Fibroblast of lung (primary cell): ENCODE measurements at places on chromosomes 2 and 18. TPM values are rescaled to one million over a fixed set of nuclear protein-coding genes. Genes with fewer than 3 reads are reported as not detected.

- H3K4me3 ChIP-seq: no peak overlapping the region
- no peak overlapping the region for H3K27ac ChIP-seq
- H3K27me3 ChIP-seq: no peaks in the 10 kb centered on the region
- peaks cover 2% of the 10 kb centered on the region for H3K4me1 ChIP-seq
- DNase-seq: no peak
- H3K36me3 ChIP-seq: no peaks in the 10 kb centered on the region
Observed at GRCh38 chr2:157866666-157867642, 9.2 kb downstream of the ACVR1 start.

DNA sequence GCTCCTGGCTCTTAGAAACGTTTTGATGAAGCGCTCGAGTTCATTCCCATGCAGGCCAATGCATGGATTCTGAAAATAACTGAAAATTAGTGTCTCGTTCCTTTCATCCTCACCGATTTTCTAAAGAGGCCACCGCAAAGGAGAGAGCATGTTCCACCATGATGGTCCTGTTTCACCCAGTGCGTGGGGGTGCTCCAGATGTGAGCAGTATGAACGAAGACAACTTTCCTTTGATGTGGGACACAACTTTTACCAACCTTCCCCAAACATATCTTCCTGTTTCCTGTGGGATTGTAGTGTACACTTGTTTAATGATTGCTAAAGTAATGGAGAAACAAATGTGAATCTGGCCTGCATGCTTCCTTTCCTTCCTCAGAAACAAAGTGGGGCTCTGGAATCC is 114.5 kb downstream of the PRPF40A start:
- DNase-seq: no peak
- H3K4me3 ChIP-seq: no peak overlapping the region
- peaks cover 4% of the 10 kb centered on the region for H3K4me1 ChIP-seq
- no peaks in the 10 kb centered on the region for H3K27me3 ChIP-seq
- H3K36me3 ChIP-seq: no peaks in the 10 kb centered on the region
- no peak overlapping the region for H3K27ac ChIP-seq

DNA sequence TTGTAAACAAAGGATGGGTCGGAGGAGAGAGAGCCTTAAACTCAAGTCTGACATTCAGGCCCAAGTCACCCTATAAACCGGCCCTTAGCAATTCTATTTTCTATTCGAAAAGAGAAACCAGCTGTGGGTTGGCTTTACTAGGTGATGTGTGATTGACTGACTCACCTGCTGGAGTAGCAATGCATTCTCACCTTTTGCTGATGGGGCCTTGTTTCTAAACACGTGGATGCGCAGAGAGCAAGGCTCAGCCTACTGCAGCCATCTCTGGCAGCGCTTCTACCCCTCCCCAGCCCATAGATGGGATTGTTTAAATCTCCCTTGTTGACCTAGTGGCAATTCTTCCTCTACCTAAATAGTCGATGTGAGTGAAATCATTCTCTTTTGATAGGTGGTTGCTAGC is 138.5 kb downstream of the MEIS1 start:
- H3K4me1 ChIP-seq: peaks cover 30% of the 10 kb centered on the region
- H3K27ac ChIP-seq: peak overlapping the region; percentile 83

DNA sequence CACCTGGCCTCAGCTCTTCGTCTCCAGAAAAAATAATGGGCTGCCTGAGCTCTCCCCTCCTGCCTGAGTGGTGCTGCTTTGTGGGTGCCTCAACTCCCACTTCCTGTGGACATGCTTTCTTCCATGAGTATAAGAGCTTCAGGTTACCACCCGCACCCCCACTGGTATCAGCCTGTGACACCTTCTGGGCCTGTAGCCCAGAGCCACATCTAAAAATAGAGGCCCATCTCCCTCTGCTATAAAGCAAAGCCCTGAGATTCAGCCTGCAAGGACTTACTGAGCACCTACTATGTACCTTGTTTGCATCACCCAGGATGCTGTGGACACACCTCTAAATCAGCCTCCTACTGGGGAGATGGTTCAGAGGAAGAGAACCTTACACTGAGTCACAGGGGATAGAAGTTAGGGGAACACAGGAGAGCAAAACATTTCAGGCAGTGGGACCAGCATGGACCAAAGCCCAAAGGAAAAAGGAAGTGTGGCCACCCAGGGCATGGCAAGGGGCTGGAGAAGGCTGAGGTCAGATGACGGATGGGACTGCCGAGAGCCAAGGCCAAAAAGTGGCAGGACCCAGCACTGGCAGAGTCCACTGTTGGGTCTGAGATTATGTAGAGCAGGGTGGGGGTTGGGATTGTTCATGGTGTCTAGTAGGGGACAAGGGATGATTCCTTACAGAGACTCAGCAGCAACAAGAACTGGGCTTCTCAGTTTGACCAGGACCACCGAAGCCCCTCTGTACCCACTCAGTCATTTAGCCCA is 123.7 kb upstream of the PPP1CB start:
- DNase-seq: peak; percentile 89
- H3K4me3 ChIP-seq: no peak overlapping the region
- no peaks in the 10 kb centered on the region for H3K36me3 ChIP-seq
- no peaks in the 10 kb centered on the region for H3K27me3 ChIP-seq
- H3K4me1 ChIP-seq: peaks cover 9% of the 10 kb centered on the region

- no peak overlapping the region for H3K4me3 ChIP-seq
- DNase-seq: peak; percentile 54
- H3K27ac ChIP-seq: no peak overlapping the region
- peaks cover 18% of the 10 kb centered on the region for H3K27me3 ChIP-seq
- no peaks in the 10 kb centered on the region for H3K4me1 ChIP-seq
Observed at GRCh38 chr2:110717734-110718133, 14.6 kb upstream of the ACOXL start.

- H3K4me1 ChIP-seq: no peaks in the 10 kb centered on the region
- H3K27me3 ChIP-seq: no peaks in the 10 kb centered on the region
- DNase-seq: no peak
- no peak overlapping the region for H3K4me3 ChIP-seq
Observed at GRCh38 chr18:53785811-53786210, 438.7 kb downstream of the MBD2 start.

The ACADL gene
- 0.50 and 0.51 TPM in 2 replicates for total RNA-seq

GRCh38 chr18:26771524-26771923 is 94.0 kb downstream of the AQP4 start:
- no peak overlapping the region for H3K4me3 ChIP-seq
- H3K27me3 ChIP-seq: no peaks in the 10 kb centered on the region
- no peak overlapping the region for H3K27ac ChIP-seq
- H3K36me3 ChIP-seq: no peaks in the 10 kb centered on the region
- no peaks in the 10 kb centered on the region for H3K4me1 ChIP-seq

The AMER3 gene
- not detected in 2 replicates for total RNA-seq

- DNase-seq: no peak
- H3K4me1 ChIP-seq: no peaks in the 10 kb centered on the region
- no peak overlapping the region for H3K27ac ChIP-seq
Observed at GRCh38 chr2:134479696-134480330, 225.9 kb downstream of the MGAT5 start.

DNA sequence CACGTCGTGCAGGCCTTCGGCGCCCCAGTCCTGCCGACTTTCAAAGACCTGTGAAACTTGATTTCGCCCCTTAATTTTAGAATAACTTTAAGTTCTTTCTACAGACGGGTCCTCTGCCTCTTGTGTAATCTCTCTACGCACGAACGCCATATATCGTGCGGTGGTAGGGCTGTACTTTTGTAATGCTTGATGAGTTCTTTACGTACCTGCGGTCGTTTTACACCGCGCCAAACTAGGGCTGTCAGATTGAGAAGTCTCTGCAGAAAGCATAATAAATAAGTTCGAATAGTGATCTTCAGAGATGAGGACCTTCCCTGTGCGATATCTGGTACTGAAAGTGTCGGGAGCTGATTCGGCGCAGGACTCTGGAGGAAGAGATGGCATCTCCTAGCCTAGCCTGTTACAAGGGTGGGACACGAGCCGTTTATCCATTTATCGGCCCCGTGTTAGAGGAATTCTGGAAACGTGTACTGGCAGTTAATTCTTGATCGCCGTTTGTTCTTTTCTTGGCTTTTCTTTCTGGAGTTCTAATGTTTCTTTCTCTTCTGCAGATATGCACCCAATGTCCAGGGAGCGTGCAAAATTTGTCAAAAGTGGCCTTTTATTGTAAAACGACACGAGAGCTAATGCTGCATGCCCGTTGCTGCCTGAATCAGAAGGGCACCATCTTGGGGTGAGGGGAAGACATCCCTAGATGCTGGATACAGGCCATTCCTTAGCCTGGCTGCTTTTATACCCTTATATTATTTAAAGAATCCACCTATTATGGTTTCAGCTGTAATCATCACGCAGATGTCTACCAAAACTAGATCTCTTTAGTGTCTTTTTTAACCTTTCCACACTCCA is 781 bp upstream of the SLC5A6 start:
- H3K4me1 ChIP-seq: peaks cover 6% of the 10 kb centered on the region
- peak overlapping the region; percentile 99 for H3K27ac ChIP-seq

DNA sequence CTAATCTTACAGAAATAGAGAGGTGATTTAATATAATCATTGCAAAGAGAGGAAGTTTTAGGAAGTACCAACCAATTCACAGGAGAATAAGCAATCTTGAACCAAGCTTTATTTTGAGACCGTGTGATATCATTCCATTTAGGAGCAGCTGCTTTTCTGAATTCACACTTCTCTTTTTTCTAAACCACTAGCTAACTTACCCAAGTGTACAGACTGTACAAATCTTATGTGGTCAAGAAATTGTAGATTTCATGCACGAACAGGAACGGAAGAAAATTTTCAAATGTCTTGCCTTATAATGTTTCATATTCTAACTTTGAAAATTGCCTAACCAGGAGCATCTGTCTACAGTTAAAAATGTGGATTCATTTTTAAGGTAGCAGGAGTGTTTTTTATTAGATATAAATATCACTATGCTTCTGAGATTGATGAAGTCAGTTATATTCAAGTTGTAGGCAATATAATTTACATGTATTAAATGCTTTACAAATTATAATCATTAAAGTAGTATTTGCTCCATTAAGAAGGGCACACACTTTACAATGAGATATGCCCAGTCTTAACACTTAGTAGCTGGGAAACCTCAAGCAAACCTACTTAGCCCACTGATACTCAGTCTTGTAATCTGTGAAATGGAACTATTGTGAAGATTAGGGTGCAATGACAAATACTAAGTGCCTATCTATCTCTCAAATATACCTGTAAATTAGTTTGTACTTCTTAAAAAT is 302.2 kb upstream of the STON1 start:
- no peak overlapping the region for H3K4me3 ChIP-seq
- H3K36me3 ChIP-seq: no peaks in the 10 kb centered on the region
- H3K27ac ChIP-seq: no peak overlapping the region
- no peak for DNase-seq
- no peaks in the 10 kb centered on the region for H3K4me1 ChIP-seq
- H3K27me3 ChIP-seq: no peaks in the 10 kb centered on the region

The GRB14 gene
- total RNA-seq: 0.26 and 0.33 TPM in 2 replicates

DNA sequence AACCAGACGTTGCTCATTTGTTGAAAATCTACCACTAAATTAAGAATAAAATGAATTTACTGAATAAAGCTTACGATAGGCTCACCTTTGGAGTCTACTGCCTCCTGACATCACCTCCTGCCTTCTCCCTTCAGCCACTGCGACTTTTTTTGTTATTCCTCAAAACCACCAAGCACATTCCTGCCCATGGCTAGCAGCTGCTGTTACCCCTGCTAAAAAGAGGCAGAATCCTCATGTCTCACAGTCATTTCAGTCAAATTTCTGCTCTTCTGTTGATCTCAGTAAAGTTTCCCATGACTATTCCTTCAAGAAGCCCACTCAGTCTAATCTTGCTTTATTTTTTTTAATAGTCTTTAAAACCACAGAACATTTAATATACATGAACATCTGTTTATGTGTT is 40.8 kb upstream of the ANKRD62 start:
- H3K4me3 ChIP-seq: no peak overlapping the region
- no peak for DNase-seq
- no peak overlapping the region for H3K27ac ChIP-seq
- no peaks in the 10 kb centered on the region for H3K27me3 ChIP-seq
- peaks cover 6% of the 10 kb centered on the region for H3K4me1 ChIP-seq

The TIA1 gene
- total RNA-seq: 115 and 138 TPM in 2 replicates

GRCh38 chr2:103740631-103741030 is 978.8 kb downstream of the TMEM182 start:
- DNase-seq: no peak
- no peak overlapping the region for H3K4me3 ChIP-seq
- no peaks in the 10 kb centered on the region for H3K4me1 ChIP-seq
- H3K27me3 ChIP-seq: no peaks in the 10 kb centered on the region

The TGIF1 gene
- total RNA-seq: 157 and 163 TPM in 2 replicates

The SANBR gene
- total RNA-seq: 16.4 and 21.0 TPM in 2 replicates

DNA sequence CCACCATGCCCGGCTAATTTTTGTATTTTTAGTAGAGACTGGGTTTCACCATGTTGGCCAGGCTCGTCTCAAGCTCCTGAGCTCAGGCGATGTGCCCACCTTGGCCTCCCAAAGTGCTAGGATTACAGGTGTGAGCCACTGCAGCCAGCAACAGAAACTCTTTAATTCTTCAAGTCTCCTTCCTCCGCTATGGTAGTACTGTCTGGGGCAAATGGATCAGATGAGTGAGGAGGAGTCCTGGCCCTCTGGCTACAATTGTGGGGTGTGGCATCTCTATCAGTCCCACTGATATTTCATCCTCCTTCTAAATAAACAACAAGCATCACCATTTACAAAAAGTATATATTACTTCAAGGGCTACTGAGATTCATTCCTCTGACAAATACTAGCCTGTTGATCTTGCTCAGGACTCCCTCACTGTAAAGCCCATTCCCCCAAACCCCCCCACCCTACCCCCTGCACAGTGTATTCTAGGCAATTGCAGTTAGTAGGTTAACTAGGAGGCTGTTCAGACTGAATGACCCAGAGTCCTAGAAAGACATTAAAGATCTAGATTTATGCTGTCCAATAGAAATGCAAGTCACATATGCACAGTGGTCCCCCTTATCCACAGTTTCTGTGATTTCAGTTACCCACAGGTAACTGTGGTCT is 71.2 kb upstream of the STAM2 start:
- H3K27ac ChIP-seq: no peak overlapping the region
- DNase-seq: no peak
- H3K4me3 ChIP-seq: no peak overlapping the region

DNA sequence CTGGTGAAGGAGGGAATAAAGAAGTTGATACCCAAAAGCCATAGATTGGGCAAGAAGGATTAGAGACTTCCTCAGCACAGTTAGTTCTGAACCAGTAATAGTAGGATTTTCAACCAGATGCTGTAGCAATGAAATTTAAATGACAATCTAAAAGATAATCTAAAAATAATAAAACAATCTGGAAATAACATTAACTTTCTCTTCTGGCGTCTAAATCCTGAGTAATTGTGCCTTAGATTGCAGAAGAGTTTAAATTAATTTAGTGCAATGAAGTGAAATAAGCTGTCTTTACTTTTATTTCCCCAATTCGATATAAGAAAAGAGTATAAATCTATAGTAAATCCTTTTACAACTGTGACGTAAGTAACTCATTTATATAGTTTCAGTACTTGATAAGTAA is 186.8 kb upstream of the DOK6 start:
- H3K4me1 ChIP-seq: no peaks in the 10 kb centered on the region
- H3K4me3 ChIP-seq: no peak overlapping the region
- no peak overlapping the region for H3K27ac ChIP-seq
- no peaks in the 10 kb centered on the region for H3K27me3 ChIP-seq
- DNase-seq: no peak

GRCh38 chr2:237403024-237403882 is 10.7 kb downstream of the COL6A3 start:
- H3K27ac ChIP-seq: peak overlapping the region; percentile 5
- no peaks in the 10 kb centered on the region for H3K27me3 ChIP-seq
- H3K4me3 ChIP-seq: no peak overlapping the region
- H3K4me1 ChIP-seq: peaks cover 37% of the 10 kb centered on the region

GRCh38 chr2:210399440-210400041 is 77.0 kb downstream of the LANCL1 start:
- no peak overlapping the region for H3K4me3 ChIP-seq
- DNase-seq: peak; percentile 42
- no peak overlapping the region for H3K27ac ChIP-seq
- H3K4me1 ChIP-seq: no peaks in the 10 kb centered on the region
